ENCODE measurements at places on chromosomes 1 and 21.
A peak's percentile ranks its signal among the peaks of the same experiment; 100 is the strongest.

DNA sequence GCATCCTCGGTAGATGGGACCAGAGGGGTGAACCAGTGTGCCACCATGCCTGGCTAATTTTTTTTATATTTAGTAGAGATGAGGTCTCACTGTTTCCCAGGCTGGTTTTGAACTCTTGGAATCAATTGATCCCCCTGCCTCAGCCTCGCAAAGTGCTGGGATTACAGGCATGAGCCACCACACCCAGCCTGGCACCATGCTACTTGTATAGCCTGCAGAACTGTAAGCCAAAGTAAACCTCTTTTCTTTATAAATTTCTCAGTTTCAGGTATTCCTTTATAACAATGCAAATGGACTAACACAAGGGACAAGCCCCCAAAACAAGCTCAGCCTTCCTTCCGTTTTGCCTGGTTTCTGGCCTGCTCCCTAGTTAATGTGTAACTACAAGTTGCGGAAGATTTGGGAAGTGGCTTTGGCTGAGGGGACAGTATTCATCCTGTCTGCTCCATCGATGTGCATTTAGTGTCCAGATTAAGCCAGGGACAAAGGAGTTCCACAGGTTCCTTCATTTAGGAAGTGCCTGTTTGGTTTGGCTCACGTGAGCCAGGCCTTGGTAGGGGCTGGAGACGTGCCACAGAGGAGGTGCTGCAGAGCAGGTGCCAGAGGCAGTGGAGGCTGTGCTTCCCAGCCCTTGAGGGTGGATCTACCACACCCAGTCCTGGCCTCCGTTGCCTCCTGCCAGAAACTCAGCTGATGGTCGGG lies 4.4 kb downstream of the AVPR1B start:
- no peak for DNase-seq

GRCh38 chr1:11707621-11708276 lies 16.2 kb downstream of the DRAXIN start:
- no peak for DNase-seq

- no peak for DNase-seq
These were observed 80.5 kb downstream of the VCAM1 start for GRCh38 chr1:100799954-100800612.

- no peak for DNase-seq
These were observed 25.8 kb upstream of the PPP1R8 start for GRCh38 chr1:27804791-27805190.

DNA sequence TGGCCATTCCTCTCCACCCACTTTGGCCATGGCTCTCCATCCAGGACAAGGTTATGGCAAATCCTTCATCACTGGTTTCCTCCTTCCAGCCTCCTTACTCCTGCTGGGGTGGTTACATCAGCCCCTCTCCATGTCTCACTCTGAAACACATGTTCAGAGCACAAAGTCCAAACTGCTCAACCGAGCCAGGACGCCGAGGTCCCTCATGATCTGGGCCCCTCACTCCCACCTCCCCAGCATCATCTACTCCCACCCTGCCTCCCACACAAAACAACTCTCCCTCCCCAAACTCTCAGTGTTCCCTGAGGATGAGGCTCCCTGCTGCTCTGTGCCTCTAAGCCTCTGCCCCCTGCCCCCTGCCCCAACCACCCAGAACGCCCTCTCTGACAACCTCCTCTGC lies 33.3 kb upstream of the ZBTB40 start:
- DNase-seq = no peak

- peak; percentile 72 for DNase-seq
These were observed 36.7 kb upstream of the THEM4 start for GRCh38 chr1:151945725-151946722.

GRCh38 chr1:84603941-84604830 lies 29.9 kb upstream of the CTBS start:
- DNase-seq = peak; percentile 28

GRCh38 chr1:78535286-78535685 lies 44.5 kb downstream of the PTGFR start:
- no peak for DNase-seq

- no peak for DNase-seq
These were observed 211.8 kb upstream of the PKN2 start for GRCh38 chr1:88472298-88472697.

DNA sequence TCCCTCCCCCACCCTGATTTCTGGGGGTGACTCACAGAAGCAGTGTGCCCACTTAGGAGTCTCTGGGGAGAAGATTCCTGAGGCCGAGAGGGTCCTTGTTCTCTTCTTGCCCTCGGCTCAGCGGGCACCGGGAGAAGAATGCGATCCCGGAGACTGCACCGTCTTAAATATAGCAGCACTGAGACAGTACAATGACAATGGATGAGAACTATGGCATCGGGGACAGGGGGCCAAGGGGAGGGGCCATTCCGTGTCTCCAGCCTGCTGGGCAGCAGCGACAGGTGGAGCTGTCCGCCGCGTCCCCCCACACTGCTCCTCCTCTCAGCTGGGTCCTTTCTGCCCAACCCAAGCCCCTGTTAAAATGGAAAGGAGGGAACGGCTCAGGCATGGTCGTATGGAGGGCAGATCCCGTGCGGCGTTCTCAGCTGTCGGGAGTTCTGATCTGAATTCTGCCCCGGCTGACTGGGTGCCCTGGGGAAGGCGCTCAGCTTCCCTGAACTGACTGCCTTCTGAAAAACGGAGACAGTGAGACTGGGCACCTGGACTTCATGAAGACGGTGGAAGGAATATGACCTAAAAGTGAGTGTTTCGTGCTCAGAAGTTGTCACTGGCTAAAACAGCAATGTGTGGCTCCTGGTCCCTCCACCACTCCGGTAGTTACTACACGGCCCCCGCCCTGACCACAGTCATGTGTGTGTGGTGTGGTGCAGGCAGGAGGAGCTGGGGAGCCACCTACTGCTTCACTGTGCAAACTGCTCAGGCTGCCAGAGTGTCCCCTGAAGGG lies at the start of gene MYOM3:
Gene MYOM3 (minus strand): TSS at position 140 of the 784 bp plus-strand sequence. CDS start 3,499 bp downstream, outside the sequence.
- DNase-seq = peak; percentile 9

DNA sequence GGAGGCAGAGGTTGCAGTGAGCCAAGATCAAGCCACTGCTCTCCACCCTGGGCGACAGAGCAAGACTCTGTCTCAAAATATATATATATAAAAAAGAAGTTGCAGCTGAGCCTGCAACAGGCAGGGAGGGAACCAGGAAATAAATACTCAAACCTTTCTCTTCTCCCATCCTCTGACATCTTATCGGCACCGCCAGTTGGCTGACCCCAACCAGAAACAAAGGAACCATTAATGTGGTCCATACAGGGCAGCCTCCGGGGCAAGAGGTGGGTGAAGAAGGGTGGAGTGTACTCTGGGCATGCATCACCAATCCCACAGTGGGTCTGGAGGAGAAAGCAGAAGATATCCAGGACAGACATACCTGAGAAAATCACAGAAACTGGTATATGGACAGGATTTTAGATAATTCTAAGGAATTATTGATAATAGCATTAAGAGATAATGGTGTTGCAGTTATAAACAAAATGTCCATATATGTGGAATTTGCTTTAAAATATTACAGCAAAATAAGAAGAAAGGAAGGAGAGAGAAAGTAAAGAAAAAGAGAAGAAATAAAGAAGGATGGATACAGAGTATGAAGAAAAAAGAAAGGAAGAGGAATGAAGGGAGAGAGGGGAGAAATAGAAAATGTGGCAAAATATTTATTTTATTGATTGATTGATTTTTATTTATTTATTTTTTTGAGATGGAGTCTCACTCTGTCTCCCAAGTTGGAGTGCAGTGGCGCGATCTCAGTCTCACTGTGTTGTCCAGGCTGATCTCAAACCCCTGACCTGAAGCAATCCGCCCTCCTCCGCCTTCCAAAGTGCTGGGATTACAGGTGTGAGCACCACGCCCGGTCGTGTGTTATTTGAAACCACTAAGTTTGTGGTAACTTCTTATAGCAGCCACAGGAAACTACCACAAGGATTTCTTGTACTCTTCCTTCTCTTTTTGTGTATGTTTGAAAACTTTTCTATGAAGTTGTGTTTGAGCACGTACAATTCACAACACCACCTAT lies 4.1 kb upstream of the PTAFR start:
- DNase-seq = no peak

DNA sequence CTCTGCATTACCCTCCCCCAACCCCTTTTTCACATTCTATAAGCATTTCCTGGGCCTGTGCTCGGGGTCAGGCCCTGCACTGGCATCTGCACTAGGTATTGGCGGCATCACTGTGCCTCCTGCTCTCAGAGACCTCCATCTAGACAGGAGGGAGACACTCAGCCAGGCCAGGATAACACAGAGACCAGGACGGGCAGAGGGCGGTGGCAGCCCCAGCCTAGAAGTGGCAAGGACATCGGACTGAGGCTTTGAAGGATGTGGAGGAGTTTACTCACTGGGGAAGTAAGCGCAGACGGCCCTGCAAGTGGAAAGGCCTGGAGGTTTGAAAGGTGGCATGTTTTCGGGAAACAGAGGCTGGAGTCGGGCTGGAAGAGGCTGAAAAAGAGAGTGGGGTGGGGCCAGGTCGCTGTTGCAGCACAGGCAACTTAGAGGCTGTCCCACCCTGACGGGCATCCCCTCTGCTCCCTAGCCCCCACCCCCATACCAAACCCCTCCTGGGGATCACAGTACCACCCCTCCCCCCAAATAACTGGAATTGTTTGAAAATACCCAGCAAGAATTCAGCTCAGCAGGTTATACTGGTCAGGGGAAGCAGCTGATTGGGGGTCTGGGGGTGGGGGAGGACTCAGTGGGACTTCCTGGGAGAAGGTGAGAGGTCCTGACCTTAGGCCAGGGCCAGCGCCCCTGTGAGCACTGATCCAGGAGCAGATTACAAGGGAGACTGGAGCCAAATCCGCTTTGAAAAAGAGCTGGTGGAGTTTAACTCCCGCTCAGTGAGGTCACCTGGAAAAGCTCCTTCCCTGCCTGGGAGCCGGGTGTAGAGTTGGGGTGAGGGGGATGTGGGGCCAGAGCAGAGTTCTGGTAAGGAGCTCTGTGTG lies 121.8 kb upstream of the WNT4 start:
- no peak for DNase-seq

GRCh38 chr1:84350104-84350503 lies 48.2 kb upstream of the DNASE2B start:
- DNase-seq = no peak

GRCh38 chr21:29849735-29850176 lies 90.0 kb downstream of the GRIK1 start:
- DNase-seq = peak; percentile 23

- DNase-seq = no peak
These were observed 355.1 kb downstream of the USP25 start for GRCh38 chr21:16084776-16085364.

DNA sequence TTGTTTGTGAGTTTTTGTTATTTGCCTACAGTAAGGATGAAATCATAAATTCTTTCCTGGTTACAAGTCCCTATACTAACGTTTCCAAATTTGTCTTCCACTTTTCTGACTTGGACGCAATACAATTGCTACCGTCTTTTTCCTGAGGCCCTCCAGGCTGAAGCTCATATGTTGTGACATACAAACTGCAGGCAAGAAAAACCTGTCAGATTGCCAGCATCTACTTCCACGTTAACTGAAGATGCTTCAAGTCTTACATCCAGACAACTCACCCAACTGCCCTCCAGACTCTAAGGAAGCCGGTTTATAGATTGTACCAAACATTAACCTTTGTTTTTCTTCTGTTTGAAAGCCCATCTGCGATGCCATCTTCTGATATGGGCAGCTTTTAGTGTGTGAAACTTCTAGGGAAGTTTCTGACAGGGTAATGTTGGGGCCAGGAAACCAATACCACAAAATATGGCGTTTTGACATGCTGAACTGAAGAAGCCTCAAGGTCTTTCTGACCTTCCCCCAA lies 21.4 kb upstream of the RNF11 start:
- no peak for DNase-seq

- DNase-seq = no peak
These were observed 18.4 kb upstream of the C1QA start for GRCh38 chr1:22618056-22618455.

DNA sequence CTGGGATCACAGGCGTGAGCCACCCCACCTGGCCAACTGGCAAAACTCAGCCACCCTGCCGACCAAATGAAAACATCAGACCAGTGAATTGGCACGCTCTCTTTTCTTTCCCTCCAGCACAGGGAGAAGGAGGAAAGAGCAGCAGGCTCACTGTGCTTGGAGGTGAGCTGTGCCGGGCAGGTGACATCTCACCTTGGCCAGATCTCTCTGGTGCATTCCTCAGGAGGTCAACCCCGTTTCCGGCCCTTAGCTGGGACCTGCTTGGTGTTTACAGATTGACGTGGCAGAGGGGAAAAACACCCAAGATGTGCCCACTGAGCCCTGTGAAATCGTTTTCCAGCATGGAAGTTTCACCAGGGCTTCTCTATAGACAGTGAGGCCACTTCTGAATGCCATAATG lies 45.1 kb downstream of the TMEM51 start:
- DNase-seq = no peak

GRCh38 chr1:7264101-7264500 lies 478.8 kb downstream of the CAMTA1 start:
- DNase-seq = no peak

DNA sequence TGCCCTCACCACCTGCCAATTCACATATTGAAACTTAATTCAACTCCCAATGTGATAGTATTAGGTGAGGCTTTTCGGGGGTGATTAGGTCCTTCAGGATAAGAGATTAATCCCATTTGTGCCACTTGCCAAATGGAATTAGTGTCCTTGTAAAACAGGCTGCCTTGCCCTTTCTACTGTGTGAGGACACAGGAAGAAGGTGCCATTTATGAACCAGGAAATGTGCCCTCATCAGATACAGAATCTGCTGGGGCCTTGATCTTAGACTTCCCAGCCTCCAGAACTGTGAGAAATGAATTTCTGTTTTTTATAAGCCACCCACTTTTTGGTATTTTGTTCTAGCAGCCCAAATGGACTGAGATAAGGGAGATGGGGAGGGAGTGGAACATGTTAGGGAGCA lies 39.1 kb upstream of the AGL start:
- no peak for DNase-seq

DNA sequence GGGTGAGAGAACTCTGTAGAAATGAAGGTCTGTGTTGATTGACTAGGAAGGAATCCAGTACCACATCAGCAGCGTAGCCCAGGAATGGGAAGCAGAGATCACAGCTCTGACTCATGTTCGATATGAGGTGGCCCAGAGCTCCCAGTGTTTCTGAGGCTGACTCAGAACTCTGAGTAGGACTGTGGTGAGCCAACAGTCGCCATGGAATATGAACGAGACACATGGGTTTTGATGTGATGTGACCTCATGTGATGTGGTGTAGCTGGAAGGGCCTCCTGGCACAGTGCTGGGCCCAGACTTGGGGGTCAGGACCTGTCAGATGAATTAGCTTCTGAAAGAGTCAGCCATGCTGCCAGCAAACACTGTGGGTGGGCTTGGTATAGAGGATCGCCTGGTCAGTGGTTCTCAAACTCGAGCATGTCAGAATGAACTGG lies 237.0 kb downstream of the MRPL39 start:
- no peak for DNase-seq

All from iPS DF 19.7 (cell line).